ENCODE measurements at places on chromosomes 5 and 9. TPM values are rescaled to one million over a fixed set of nuclear protein-coding genes. Genes with fewer than 3 reads are reported as not detected.

The NTRK2 gene
- not detected for total RNA-seq

The STKLD1 gene
- 4.1 TPM for total RNA-seq

The NTMT1 gene
- total RNA-seq, result 44.1 TPM

The CER1 gene
- not detected for total RNA-seq

The TNFSF8 gene
- 0.20 TPM for total RNA-seq

The KIF24 gene
- total RNA-seq, result 3.9 TPM

The ZNG1E gene
- 35.9 TPM for total RNA-seq
